ENCODE measurements at places on chromosomes 4 and X. TPM values are rescaled to one million over a fixed set of nuclear protein-coding genes. Genes with fewer than 3 reads are reported as not detected.

ASMT gene
- total RNA-seq = not detected

LEF1 gene
- 3.1 TPM for total RNA-seq

PLAC8 gene
- total RNA-seq = 9.5 TPM

ARHGAP6 gene
- 9.5 TPM for total RNA-seq

PPEF2 gene
- not detected for total RNA-seq

KLF8 gene
- 22.2 TPM for total RNA-seq

PFKFB1 gene
- 18.5 TPM for total RNA-seq

IQSEC2 gene
- 15.4 TPM for total RNA-seq

SPOCK3 gene
- not detected for total RNA-seq

CXorf65 gene
- total RNA-seq = 2.2 TPM

RENBP gene
- 34.5 TPM for total RNA-seq

OPHN1 gene
- total RNA-seq = 4.8 TPM

ADAM29 gene
- total RNA-seq = not detected

HSD17B13 gene
- 1.4 TPM for total RNA-seq

LONRF3 gene
- total RNA-seq = 13.1 TPM

RBMXL3 gene
- total RNA-seq = not detected

PPEF1 gene
- not detected for total RNA-seq
